Globus pallidus (tissue), 1 donor: ENCODE measurements at places on chromosomes 7 and 10.
A peak's percentile ranks its signal among the peaks of the same experiment; 100 is the strongest.

DNA sequence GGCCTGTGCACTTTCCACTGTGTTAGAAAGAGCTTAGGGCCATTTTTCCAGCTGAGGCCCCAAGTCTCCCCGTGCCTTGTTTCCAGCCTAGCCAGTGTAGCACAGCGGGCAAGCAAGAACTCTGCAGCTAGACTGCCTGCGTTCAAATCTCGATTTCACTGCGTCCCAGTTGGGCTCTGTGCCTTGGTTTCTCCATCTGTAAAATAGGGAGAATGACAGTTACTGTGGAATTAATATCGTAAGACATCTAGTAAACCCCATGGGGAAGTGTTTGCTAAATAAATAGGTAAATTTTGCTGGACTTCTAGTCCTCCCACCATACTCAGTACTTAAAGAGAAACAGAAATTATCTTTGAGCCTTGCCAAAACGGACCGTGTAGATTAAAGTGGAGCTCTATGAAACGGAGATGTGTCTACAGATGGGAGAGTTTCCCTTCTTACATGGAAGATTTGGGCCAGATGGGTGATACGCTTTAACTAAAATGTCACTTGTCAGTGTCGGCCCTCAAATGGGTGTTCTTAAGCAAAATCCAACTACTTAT, 3.5 kb upstream of the HKDC1 start:
- no peak for DNase-seq

GRCh38 chr10:123398180-123398591, 244.0 kb downstream of the BUB3 start:
- DNase-seq = peak; percentile 32

- no peak for DNase-seq
These were observed 76.4 kb upstream of the LRRC17 start for GRCh38 chr7:102836191-102836919.

- no peak for DNase-seq
These were observed 129.0 kb downstream of the HERPUD2 start for GRCh38 chr7:35565927-35566326.

DNA sequence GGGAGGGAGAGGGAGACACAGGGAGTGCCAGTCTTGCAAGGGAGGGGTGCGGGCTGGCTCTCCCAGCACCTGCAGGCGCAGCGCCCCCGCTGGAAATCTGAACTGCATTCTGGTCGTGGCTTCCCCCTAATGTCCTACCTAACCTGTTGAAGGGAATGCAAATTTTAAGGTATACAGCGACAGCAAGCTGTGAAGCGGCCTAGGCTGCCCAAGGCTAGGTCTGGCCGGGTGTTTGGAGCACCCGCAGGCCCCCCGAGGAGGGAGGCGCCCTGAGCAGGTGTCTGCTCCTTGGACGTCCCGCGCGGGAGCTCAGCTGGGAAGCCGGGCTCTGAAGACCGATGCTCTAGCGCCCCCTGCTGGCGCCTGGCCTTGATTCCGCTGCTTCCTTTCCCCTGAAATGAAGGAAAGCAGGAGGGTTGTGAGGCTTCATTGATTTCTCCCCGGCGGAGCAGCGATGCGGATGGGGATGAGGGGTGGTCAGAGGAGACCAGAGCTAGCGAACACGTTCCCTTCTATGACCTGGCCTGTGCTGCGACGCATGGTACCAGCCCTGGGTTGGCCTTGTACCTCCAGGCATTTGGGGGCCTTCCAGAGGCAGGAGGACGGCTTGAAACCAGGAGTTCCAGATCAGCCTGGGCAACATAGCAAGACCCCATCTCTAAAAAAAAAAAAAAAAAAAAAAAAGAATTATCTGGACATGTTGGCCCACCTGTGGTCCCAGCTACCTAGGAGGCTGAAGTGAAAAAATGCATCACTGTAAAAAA, 601.3 kb downstream of the GALNT17 start:
- peak; percentile 53 for DNase-seq

GRCh38 chr10:70228491-70228890, 4.7 kb downstream of the PPA1 start:
- no peak for DNase-seq

DNA sequence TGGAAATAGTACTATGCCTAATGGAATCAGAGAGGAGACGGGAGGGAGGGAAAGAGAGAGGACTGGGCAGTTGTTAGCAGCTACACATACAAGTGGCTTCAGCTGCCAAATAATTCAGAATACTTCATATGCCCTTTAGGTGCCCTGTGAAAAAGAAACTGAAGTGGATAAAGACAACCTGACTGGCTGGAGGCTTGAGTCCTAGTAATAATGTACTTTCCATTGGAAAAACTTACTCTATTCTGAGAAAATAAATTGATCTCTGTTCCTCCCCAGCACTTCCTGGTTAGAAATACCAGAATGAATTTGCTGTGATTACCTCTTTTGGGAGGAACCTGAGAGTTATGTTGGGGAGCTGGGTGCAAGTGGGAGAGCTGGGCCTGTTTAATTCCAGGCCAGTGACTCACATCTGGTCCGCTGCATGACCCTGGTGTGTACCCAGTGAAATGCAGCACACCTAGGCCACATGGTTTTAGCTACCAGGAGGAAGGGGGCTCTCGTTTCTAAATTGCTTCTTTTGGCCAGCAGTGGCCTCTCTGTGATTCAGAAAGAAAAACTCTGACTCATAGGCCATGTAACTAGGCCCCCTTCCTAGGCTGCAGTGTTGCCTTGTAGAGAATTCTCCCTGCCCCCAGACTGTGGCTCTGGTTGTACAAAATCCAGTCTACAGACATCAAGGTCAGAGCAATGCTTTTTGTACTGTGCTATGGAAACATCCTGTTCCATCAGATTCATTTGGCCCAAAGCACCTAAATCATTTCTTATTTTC, 6.5 kb downstream of the AGFG2 start:
- no peak for DNase-seq

- DNase-seq = no peak
These were observed 95.8 kb downstream of the CHST15 start for GRCh38 chr10:123997486-123998196.

- DNase-seq = no peak
These were observed 8.1 kb downstream of the DLD start for GRCh38 chr7:107898997-107899594.

GRCh38 chr10:12357525-12358151, 8.3 kb downstream of the CAMK1D start:
- no peak for DNase-seq

DNA sequence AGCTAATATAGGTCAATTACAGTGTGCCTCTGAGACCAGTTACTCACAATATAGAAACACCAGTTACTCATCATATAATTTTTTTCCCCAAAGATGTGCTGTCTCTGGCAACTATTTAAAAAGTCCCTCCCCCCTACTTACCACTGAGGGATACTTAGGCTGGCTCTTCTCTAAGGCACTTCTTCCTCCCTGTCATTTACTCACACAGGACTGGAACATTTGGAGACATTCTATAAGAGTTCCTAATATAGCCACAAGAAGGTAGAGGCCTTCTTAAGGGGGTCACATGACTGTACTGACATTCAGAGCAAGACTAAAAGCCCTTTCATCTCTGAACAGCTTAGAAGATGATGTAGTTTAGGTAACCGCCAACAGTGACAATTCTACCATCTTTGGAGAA, 44.4 kb upstream of the SLIT1 start:
- DNase-seq = no peak

DNA sequence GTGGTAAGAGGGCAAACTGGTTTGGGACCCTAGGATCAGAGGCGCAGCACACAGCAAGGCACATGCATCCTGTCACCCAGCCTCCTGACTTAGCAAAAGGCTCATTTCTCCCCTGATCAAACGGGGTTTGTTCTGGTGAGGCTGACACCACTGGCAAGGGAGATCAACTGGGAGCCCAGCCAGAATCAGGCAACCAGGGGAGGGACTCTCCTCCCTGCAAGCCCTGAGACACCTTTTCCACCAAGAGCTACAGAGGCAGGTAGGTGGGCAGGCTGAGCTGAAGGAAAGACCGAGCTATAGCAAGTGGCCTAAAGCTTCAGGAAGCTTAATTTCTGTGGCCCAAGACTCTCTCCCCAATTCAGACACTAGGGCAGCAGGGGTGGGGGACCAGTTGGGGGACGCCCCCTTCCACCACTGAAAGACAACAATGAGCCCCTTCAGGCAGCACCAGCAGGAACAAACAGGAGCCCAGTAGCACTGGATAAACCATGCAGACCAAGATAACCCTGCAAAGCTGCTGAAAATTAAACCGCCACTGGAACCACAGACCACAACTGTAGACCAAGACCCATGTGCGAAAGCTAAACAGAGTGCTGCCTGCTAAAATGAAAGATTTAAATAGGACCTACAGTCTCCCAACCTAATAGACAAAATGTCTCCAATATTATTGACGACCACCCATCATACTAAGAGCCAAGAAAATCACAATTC, 27.1 kb upstream of the SAR1A start:
- peak; percentile 73 for DNase-seq

DNA sequence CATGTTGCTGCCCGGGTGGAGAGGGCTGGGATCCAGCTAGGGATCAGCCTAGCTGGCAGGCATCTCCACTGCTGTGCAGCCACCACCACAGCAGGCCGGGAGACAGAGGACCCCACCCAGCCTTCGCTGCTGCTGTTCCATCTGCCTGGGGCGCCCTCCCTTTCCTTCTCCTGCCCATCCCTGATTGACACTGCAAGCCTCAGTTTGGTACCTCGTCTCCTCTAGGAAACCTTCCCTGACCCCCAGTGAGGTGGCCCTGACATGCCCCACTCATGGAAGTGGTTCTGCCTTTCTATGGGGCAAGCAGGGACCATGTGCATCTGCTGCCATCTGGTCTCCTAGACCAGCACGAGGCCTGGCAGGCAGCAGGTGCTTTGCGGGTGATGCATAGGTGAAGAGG, 30.4 kb upstream of the DPYSL4 start:
- DNase-seq = no peak

DNA sequence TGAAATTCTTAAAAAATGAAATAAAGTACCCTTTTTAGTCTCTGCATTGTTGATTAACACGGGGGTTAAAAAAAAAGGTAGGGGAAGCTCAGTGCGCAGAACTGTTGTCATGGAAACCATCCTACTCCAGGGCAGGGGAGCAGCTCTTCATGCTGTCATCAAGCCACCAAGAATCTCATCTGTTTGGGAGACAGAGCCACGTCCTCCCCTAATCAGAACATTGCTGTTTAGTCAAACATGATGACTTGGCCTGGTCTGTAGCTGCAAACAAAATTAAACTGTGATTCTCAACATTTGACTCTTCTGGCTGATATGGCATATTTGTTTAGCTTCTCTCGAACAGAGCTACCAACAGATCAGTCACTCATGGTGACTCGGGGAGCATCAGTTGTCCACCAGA, 254.4 kb upstream of the KLF14 start:
- no peak for DNase-seq

GRCh38 chr10:77201135-77202106, 436.2 kb downstream of the KCNMA1 start:
- no peak for DNase-seq

DNA sequence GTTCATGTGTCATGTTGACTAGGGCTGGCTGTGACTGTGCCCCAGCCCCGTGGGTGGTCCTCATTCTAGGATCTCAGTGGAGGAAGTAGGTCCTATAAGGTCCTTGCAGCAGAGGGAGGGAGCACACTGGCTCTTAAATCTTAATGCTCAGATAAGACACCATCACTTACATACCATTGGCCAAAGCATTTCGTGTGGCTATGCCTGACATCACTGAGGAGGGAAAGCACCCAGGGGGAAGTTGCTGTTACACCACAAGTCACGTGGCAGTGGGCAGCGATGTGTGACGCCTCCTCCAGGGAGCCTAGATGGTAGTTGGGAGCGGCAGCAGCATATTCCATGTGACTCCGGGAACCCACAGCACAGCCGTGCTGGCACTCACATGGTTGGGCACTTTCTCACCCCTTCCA, 224.7 kb upstream of the SH2B2 start:
- no peak for DNase-seq

DNA sequence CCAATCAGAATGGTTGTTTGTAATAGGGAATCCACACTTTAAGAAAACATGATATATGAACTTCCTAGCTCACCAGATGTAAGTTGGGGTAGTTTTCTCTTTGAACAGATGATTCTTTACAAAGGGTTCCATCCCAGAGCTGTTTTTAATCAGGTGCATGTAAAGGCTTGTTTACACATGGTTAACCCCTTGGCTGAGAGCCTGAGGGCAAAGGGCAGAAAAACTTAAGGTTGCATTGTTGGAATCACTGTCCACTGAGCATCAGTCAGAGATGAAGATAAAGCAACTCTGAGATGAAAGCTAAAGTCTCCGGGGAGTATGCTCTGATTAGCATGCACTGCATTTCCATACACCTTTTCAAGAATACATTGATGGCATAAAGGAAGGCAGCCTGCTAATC, 518.2 kb downstream of the SORCS3 start:
- DNase-seq = no peak

- DNase-seq = no peak
These were observed 90.6 kb downstream of the CUL2 start for GRCh38 chr10:34999532-34999931.

DNA sequence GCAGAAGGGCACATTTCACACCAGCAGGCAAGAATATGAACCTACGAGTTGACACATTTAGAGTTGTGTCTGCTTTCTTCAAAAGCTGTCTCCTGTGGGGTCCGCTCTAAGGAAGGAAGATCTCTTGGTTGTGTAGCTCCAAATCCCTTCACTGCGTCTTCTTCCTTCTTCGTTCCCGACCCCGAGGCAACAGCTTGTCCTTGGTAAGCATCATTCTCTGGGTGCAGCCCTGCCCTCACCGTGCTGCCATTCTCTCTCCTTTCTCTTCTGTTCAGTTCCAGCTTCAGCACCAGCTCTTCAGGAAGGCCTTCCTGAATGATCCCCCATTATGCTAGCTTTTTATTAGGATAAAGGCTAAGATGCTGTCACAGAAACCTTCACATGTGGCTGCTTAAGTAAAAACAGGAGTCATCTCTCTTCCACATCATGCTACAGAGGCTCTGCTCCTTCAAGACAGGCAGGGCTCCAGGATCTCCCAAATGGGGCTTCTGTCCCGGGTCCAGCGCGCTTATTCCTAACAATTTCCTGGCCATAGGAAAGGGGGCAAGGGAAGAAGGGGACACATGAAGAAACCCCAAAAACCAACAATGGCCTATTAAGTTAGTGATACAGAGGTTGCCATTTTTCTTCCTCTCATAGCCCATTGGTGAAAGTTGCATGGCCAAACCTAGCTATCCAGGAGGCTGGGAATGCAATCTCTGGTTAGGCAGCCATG, 52.2 kb upstream of the SHH start:
- DNase-seq = no peak

GRCh38 chr7:54546081-54546985, 4.2 kb downstream of the VSTM2A start:
- DNase-seq = no peak

DNA sequence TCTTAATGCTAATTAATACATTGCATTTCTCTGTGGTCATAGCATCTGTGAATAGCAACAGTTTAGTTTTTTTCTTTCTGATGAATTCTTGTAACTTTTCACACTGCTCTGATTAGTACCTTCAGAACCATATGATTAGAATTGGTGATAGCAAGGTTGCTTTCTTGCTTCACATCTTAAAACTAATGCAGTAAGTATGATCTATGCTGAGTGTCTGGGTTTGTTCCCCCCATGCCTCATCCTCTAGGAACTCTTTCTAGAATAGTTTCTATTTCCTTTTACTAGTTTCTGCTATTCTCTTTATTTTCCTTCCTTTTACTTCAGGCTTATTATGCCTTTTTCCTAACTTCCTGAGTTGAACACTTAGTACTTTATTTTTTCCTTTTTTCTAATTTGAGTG, 32.4 kb downstream of the TES start:
- DNase-seq = no peak

GRCh38 chr7:36204929-36205635, 52.0 kb downstream of the EEPD1 start:
- no peak for DNase-seq
